ENCODE measurements at places on chromosomes 6 and 20.

- DNase-seq, result no peak
Measured at GRCh38 chr20:51749674-51750036, 18.5 kb downstream of the ATP9A start.

DNA sequence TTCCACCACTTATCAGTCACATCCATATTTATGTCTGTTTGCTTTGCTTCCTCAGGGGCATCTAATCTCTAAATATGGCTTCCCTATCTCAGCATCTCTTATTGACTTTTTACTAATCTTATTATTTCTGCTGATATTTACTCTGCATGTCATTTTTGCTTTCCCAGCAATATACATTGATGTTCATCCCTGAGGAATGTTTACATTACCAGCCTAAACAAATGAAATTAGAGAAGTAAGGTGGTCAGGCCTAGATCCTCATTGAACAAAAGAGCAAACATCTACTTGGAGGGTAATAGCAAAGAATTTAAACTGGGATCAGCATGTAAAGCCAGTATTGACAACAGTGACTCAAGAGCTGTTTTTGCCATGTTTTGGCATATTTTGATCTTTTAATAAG, 546.4 kb downstream of the MMUT start:
- no peak for DNase-seq

DNA sequence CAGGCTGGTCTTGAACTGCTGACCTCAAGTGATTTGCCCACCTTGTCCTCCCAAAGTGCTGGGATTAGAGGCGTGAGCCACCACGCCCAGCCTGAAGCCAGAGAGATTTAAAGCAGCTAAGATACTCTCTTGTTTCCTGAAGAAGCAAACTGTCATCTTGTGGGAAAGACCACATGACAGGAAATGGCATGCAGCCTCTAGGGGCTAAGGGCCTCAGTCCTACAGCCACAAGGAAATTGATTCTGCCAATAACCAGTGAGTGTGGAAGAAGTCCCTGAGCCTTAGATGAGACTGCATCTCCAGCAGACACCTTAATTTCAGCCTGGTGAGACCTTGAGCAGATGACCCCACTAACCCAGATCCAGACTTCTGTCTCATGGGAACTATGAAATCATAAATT, 40.9 kb downstream of the KIZ start:
- DNase-seq, result no peak

DNA sequence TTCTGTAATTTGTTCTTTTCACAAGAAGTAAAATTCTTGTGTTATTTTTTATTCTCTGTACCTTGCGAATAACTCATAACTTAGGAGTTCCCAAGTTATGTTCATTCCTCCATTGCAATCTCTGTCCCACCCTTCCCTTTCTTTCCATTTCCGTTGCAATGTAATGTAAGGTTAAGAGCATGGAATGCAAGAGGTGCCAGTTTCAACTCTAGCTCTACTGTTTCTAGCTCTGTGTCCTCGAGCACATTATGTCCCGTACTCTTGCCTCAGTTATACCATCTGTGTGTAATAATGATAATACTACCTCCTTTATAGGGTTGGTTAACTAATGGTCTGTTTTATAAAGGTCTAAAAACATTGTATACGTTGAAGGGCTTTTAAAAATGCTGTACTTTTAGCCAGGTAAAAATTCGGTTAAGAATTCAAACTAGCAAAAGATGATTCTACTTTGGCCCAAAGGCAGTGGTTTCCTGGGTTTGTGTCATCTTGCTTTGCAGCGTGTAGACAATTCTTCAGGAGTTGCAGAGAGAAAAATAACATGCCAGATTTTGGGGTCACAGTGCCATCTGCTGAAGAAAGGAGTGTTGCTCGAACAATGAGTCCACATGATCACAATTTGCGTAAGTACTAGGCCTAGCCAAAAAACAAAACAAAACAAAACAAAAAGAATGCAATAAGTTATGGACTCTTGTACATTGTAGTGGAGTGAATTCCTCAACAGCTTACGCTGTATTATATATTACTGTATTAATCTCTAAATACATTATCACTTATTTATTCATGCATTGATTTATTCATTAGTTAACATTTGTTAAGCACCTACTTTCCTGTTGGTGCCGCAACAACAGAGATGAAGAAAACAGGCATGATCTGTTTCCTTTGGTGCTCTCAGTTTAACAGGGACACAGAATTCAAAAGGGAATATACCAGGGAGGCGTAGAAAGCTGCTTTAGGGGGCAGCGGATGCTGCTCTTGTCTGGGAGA, 10.0 kb upstream of the PFDN4 start:
- DNase-seq, result no peak

GRCh38 chr6:90610751-90611542, 24.1 kb upstream of the MAP3K7 start:
- DNase-seq, result peak; percentile 54

GRCh38 chr20:10747019-10747418, 73.2 kb upstream of the JAG1 start:
- no peak for DNase-seq

DNA sequence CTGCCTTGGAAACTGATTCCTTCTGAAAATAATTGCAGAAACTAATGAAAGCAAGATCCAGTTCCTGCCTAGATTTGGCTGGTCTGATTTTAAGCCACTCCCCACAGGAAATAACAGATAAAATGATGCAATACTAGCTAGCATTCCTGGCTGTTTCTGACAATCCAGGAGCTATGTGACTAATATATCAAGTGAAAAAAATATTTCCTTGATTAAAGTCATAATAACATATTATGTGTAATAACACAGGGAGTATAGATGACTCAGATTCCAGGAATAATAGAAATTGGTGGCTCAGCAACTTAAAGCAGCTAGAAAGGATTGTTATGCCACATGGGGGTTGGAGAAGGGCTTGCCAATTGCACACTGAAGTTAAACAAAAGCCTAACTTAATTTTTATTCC, 182.7 kb upstream of the SALL4 start:
- no peak for DNase-seq

- DNase-seq, result no peak
Measured at GRCh38 chr20:36097337-36098151, 57.0 kb upstream of the EPB41L1 start.

- DNase-seq, result no peak
Measured at GRCh38 chr6:149962461-149963211, 1.1 kb upstream of the ULBP1 start.

DNA sequence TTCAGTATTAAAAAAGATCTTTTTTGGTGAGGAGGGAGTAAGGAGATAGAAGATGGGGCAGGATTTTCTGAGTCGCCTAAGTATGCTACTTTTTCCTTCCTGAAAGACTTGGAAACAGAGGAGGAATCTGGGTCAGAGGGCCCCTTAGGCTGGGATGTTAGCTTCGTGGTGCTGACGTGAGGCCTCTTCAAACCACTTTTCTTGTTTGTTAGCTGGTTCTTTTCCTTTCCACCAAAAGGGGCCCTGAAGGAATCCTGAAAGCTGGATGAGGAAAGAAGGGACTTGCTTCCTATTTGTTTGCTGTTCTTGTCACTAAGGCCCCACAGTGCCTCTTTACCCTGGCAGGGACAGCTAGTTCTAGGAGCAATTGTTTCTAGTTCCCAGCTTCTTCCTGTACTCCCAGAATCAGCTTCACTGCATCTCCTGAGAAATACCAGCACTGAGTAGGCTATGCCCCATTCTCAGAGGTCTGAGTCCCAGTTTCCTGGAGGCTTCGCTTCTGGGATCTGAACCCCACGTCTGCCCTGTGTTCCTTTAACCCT, 2.2 kb upstream of the IL20RA start:
- DNase-seq, result peak; percentile 1

DNA sequence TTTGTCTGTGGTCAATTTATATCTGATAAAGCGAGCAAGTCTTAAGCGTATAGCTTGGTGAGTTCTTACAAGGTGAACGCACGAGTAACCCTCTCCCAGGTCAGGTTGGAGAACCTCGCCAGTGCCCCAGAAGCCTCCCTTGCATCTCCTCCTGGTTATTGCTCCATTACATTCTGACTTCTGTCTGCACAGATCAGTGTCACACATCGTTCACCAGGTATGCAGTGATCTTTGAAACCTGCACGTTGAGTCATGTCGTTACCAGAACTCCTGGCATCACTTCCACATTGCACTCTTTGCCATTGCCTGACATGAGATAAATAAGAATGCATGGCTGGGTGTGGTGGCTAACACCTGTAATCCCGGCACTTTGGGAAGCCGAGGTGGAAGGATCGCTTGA, 44.2 kb downstream of the AKAP12 start:
- no peak for DNase-seq

DNA sequence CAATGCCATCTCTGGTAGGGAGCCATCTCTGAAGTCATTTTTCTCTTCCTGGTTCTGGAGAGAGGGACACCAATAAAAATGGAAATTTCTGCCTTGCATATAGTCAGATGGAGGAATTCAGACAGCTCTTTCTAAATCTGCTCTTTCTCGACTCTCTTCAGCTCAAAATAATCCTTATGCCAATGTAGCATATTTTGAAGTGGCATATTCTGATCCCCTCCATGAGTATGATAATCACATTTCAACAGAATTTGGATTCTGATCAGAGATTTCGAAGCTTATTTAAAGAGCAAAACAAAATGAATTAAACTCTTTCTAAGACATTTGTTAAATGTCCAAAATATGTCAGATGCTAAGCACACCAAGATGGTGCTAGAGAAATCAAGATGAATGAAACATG, 267.1 kb upstream of the BTBD3 start:
- no peak for DNase-seq

GRCh38 chr20:8133310-8133768, 1.3 kb downstream of the PLCB1 start:
- no peak for DNase-seq

- no peak for DNase-seq
Measured at GRCh38 chr6:85579581-85579980, 14.1 kb downstream of the SNX14 start.

DNA sequence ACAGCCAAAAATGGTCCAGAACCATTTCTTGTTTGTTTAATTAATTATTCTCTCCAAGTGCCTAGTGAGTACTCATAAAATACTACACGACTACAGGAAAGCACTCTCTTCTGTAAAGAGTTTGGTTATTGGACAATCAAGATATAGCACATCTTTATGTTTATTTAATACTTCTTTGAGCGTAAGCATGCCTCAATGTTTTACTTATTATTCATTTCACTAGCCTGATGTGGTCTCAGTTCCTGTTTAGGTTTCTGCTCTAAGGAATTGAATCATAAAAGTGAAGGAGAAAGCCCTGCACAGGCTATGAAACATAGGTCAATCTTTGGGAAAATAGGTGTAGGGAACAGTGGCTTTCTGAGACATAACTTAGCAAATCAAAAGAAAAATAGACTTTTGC, 45.9 kb upstream of the AIG1 start:
- no peak for DNase-seq

DNA sequence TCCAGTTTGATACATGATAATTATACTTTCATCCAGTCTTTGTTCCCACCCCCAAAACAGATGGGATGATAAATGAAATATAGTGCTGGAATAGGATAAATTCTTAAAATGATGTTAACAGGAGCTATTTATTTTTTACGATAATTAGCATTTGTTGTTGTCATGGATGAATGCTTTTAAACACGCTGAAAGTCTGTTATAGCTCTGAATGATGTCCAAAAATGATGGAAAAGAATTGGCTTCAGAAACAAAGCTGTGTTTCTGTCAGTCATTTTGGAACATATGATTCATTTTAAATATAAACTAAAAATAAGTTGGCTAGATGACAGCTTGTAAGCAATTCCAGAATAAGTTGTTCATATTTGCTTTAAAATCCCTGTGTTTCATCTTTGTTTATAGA, 237.4 kb downstream of the GRIK2 start:
- DNase-seq, result no peak

DNA sequence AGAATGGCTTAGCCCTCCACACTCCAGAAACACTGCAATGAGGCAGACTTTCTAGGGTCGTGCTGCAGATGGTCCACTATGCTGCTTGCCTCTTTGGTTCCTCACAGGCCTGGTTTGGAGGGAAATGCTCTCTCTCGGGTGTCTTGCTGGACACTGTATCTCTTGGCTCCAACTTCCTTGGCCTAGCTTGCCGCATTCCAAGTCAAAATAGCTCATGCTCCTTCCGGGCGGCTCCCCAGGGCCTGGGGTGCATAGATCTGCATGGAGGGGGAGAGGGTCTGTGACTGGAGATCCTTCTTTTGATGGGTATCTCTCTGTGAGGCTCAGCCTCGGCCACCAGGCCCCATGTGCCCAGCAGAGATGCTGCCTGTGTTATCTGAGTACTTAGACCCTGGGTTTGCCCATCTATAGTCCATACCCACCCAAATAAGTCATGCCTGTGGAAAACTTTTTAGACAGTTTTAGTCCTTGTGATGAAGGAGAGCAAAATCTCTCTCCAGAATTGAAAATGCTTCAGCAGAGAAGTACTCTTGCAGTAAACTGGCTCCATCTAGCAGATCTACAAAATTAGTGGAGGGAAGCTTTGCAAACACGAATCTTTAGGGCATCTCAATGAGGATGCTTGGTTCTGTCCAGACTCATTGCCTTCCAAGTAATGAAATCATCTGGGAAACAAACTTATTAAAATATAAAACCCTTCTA, 264.1 kb upstream of the RIN2 start:
- no peak for DNase-seq

DNA sequence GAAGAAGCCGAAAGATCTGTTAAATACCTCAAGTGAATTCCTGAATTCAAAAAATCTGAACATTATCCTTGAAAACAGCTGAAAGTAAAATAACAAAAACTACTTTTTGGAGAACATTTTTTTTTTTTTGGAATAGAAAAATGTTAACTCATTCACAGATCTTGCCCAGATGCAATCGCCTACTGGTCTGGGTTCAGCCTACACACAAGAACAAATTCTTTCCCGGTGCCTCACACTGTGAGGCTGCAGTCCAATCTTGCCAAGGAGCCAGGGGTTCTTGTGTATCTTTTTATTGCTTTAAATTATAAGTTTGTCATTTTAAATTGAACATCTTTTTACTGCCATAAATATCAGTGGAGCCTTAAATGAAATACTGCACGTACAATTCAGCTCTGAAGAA, 41.2 kb upstream of the TMEM200A start:
- DNase-seq, result no peak

DNA sequence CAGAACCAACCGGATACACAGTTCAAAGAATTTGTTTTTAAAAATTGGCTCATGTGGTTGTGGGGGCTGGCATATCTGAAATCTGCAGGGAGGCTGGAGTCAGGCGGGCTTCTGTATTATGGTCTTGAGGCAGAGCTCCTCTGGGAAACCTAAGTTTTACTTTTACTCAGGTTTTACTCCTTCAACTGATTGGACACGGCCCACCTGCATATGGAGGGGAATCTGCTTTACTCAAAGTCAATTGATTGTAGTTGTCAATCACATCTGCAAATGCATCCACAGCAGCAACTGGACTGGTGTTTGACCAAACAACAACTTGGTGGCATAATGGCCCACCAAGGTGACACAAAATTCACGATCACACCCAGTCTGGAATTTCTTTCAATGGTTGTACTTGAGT, 103.4 kb downstream of the ERMARD start:
- no peak for DNase-seq

GRCh38 chr6:1995636-1996035, 249.8 kb downstream of the GMDS start:
- no peak for DNase-seq

GRCh38 chr6:167793421-167793820, 33.3 kb upstream of the AFDN start:
- no peak for DNase-seq

- DNase-seq, result no peak
Measured at GRCh38 chr6:23784301-23784919, 341.6 kb upstream of the NRSN1 start.

GRCh38 chr20:13173201-13173600, 47.9 kb upstream of the ISM1 start:
- no peak for DNase-seq
